Effector memory CD4-positive, alpha-beta T cell (primary cell): ENCODE measurements at places on chromosomes 12 and 14.

DNA sequence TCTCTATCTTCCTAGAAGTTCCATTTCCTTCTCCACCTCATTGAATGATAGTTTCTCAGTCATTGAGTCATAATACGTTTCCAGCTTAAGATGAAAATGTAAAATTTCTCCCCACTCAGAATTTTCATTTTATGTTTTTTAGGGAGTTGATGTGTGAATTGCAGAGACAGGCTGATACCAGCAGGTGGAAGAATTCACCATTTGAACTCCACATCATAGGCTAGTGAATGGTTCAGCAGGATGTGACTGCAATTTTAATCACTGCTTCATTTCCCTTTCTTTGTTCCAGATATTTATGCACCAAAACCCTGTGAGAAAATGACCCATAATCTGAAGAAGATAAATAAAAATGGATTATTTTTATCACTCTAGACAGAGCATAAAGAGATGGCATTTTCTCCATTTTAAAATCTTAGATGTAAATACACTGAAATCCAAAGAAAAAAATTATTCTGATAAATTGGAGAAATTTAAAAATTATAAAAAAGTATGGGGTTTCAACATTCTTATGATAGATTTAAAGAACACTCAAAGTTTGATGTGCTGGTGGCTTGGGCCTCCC lies 10.6 kb upstream of the PYGL start:
- no peak for DNase-seq

DNA sequence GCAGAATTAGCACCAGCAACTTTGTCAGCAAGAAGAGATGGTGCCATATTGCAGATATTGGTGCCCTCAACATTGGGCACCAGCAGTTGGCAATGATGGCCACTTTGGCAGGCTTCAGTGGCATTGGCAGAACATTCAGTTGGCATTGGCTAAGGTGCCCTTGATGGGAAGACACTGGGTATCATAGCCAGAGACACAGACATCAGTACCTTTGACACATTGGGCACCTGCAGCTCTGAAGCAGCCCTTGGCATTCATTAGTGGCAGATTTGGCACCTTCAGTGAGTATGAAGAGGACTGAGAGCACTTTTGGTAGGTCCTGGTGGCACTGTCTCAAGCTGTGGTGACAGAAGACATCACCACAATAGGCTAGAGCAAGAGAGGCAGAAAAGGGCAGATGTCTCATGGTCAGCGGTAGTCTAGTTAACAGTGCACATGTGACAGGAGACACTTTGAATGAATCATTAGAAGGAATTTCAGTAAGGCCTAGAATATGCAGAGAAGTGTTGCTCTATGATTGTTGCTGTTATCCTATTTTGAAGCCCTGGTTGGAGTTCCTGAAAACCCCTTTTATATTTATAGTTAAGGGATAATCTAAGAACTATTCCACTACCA lies 422.2 kb downstream of the APAF1 start:
- no peak for DNase-seq

DNA sequence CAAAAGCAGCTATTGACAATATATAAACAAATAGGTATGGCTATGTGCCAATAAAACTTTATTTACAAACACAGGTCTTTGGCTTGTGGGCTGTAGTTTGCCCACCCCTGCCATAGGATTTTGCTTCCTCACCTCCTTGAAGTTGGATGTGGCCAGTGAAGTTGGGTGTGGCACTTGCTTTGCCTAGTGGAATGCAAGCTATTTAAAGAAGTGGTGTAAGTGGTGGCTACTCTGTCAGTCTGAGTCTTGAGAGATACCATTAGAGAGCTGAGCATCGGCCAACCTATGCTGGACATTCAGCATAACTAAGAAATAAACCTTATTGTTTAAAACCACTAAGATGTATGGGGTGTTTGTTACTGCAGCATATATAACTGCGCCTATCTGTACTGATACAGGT lies 321.3 kb downstream of the RGS6 start:
- DNase-seq = no peak

- DNase-seq = no peak
Observed at GRCh38 chr14:54474232-54474793, 14.5 kb downstream of the GMFB start.
